ENCODE measurements at places on chromosomes 5 and 9.
A peak's percentile ranks its signal among the peaks of the same experiment; 100 is the strongest.

DNA sequence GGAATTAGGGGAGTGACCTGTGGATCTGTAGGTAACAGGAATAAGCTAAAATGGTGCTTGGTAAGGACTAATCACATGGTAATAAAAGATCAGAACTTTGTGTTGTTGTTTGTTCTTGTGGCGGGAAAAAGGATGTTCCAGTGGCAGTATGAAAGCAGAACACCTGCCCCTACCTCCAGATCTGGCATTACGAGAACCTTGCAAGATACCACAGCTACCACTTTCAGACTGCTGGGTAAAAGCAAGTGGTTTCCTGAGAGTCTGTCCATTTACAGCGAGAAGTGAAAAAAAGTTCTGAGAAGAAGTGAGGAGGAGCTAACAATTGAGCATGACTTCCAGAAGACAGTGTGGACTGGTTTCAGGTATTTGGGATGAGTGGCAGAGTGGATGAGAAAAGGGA lies 252.5 kb downstream of the TLE4 start:
- DNase-seq: no peak

- peak; percentile 66 for DNase-seq
These were observed 603 bp downstream of the PPIP5K2 start for GRCh38 chr5:103120607-103121200.

GRCh38 chr5:149674686-149675085 lies 55.4 kb upstream of the PPARGC1B start:
- DNase-seq: no peak

DNA sequence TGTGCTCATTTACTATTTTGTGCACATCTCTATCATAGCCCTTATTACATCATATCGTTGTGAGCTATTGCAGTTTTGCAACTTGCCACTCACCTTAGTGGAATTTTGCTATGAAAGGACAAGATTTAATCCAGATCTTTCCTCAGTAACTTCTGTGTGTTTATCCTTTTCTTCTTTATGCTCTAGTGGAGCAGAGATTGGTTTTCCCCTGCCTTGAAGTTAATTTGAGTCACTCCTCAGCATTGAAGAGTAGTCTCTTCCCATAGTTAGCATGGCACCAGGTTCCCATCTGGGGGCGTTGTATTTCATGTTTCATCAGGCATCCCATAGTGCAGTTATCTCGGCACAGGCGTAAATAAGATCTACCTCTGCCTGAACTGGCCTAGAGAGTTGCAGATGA lies 510.4 kb downstream of the PSAT1 start:
- DNase-seq: no peak

GRCh38 chr5:60066502-60066901 lies 173.0 kb upstream of the PDE4D start:
- no peak for DNase-seq

- DNase-seq: no peak
These were observed 65.4 kb downstream of the DRD1 start for GRCh38 chr5:175378444-175379028.

DNA sequence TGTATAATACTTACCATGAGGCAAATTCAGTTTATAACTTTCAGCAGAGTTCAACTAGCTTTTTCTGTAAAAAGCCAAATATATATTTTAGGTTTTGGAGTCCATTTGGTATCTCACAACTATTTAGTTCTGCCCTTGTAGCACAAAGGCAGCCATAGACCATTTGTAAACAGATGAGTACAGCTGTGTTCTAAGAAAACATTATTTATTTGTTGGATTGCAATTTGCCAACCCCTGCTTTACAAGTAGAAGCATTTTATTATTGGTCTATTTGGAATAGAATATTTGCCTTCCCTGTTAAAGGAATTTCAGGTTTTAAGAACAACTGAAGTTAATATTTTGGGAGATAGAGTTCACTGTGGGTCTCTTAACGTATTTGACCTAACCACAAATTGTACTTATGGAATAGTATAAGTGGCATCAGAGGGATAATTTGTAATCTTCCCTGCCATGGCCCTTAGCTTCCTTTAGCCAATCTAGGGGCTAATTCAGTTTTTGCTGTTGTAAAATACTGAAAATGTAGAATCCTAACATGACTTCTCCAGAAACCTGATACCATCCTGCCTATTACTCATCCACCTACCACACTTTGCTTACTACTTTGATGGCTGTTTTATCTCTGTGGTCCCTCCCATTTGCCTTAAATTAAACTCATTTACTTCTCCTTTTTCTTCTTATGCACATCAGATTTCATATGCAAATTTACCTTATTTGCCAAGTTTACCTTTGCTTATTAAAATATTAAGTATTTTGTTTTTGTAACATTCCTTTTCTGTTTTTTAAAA lies 109.2 kb downstream of the DMXL1 start:
- DNase-seq: no peak

DNA sequence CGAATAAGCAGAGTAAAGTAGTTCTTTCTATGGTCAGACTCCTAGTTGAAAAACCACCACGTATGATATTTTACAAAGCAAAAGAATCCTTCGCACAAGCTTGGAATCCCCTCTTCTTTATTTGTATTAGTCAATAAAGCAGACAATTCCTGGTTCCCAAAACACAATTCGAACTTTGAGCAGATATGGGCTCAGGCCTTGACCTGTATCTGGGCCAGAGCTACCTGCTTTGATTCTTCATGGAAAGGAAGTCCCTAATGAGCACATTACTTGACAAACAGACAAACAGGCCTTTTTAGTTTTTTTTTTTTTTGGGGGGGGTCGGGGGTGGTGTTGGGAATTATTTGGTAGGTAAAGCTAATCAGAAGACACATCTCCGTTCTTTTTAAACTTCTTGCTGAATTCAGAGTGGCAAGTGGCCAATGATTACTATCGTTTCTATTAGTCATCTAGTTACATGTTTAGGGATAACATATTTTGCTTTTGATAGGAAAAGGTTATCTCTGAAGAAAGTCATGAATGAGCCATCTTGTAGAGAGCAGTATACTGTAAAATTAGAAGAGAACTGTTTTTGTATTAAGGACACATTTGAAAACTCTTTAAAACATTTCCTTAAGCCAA lies 116.6 kb upstream of the HMHB1 start:
- DNase-seq: no peak

DNA sequence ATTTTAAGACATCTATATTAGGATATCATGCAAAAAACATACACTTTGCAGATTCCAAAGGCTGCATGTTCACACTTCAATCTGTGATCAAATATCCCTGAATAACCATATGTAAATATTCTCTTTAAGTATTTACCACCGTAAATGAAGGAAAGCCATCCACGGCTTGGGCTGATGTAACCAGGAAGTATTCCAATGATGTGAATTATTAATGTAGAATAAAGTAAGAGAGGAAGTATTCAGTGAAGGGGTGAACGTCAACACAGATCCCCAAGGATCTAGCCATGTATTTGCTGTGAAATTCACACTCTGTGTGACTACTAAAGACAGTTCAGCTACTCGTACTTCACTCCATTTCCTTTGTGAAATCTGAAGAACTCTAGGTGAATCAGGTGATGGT lies 75.2 kb downstream of the CDH6 start:
- DNase-seq: no peak

GRCh38 chr5:161096581-161096980 lies 244.6 kb upstream of the ATP10B start:
- no peak for DNase-seq

GRCh38 chr5:181043285-181044092 lies 3.4 kb downstream of the BTNL9 start:
- DNase-seq: peak; percentile 70

DNA sequence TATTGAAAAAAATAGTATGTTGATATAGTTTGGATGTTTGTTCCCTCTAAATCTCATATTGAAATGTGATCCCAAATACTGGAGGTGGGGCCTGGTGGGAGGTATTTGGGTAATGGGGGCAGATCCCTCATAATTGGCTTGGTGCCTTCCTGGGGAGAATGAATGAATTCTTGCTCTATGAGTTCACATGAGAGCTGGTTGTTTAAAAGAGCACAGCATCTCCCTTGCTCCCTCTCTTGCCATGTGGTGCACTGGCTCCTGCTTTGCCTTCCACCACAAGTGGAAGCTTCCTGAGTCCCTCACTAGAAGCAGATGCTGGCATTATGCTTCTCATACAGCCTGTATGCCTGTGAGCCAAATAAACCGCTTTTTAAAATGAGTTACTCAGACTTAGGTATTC lies 154.8 kb downstream of the ADAMTS6 start:
- peak; percentile 51 for DNase-seq

DNA sequence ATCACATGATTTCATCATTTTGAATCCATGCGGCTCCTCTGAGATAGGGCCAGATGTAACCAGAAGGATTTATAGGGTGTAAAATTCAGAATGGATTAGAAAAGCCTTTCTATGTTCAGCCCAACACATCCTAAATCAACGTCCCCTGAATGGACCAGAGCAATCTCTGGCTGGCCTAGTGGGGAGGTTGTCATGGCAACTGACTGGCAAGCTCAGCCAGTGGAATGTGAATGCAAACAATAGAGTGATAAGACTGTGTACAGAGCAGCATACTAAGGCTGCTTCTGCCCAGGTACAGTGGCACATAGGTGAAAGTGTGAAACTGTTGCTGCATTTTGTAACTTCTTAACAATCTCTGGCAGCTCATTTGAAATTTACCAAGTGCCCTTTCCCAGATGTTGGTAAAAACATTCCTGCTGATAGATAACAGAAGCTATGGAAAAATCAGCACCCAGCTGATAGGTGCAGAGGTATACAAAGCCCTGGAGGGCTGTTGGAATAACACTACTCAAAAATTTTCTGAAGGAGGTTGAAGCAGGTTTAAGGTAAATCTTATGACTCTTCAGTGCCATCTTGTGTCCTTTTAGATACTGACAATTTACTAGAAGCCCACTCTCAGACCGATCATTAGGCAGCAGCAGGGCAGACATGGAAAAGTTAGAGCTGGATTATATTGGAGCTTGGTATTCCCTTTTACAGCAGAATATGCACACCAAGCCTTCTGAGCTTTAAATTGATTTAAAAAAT lies 267.2 kb downstream of the RAB3C start:
- peak; percentile 81 for DNase-seq

GRCh38 chr5:153445875-153446579 lies 44.4 kb upstream of the GRIA1 start:
- no peak for DNase-seq

DNA sequence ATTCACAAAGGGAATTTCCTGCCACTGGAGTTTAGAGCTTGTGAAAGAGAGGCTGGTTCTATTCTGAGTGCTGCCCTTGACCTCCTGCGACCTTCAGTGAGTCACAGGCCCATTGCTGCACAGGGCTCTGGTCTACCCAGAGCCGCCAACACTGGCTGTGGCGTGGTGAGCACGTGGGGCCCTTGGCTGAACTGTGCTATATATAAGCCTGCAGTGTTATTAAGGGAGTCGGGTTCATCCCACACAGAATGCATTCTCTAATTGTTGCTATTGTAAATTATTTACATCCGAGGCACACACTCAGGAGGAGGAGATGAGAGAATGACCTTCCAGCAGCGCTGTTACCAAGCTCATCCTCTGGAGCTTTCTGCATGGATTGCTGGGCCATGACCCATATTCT lies 47.1 kb downstream of the BRINP1 start:
- DNase-seq: no peak

GRCh38 chr5:121969660-121970295 lies 8.0 kb downstream of the SRFBP1 start:
- no peak for DNase-seq

GRCh38 chr9:135299239-135299590 lies 180.4 kb upstream of the PPP1R26 start:
- no peak for DNase-seq

- DNase-seq: no peak
These were observed 93.8 kb downstream of the FEM1C start for GRCh38 chr5:115450741-115451140.

DNA sequence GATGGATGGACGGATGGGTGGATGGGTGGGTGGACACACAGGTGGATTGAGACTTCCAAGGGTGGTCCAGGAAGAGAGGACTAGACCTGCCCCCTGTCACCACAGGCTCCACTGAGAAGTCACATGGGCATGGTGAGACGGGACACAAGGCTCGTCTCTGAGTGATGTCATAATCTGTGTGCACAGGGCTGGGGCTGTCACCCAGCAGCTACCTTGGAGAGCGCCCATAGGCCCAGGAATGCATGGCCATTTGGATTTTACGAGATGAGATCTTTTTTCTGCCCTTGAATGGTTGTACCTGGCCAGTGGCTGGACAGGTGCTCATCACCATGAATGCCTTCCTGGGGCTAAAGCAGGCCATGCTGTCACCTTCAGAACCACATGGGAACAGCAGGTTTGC lies 3.1 kb downstream of the OLFM1 start:
- peak; percentile 66 for DNase-seq

DNA sequence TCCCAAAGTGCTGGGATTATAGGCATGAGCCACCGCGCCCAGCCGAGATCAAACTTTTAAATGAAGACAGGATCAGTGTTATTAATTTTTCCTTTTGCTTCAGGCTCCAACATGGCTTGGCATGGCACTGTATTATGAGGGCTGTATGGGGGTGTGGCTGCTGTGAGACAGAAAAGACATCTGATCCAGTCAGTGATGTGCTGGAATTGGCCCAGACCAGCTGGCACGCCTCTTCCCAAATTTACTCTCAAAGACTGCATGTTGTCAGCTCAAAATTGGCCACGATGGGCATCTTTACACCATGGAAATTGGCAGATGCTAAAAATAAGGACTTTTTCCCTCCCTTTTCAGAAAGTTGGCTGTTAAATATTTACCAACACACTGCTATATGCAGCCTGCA lies 12.1 kb upstream of the COL27A1 start:
- no peak for DNase-seq

DNA sequence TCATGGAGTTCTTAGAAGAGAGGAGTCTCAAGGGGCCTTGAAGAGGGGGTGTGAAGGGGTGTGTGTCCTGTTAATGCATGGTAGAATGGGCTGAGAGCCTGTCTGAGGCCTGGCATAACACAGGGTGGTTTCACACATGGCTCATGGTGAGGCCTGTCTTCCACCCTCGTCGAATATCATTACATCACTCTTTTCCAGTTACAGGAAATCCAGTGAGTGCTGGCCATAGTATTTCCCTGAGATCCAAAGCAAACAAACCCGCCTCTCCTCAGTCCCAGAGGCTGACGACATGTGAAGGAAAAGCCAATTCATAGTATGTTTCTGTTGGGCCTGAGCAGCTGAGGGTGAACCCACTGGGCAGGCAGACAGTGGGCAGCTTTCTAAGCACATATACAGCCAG lies 159.4 kb upstream of the NR3C1 start:
- no peak for DNase-seq

DNA sequence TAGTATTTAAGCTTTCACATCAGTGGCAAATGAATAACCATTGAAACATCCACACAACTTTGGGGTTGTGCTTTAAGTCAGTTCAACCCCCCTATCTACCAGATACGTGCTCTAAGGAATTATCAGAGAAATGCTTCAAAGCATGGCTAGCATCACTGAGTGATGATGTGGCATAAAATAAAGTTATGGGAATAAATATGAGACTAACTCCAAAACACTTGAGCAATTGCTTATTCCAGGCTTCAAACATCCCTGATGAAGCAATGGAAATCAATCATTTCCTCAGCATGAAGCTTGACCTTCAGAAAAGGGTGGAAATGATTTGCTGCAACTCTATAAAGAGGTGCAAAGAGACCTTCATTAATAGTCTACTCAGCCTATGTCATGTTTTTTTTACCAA lies 292.0 kb upstream of the SMC2 start:
- no peak for DNase-seq
